ENCODE measurements at places on chromosomes 13 and 19.

GRCh38 chr13:102443249-102443648 lies 41.4 kb upstream of the FGF14 start:
- no peak for DNase-seq

DNA sequence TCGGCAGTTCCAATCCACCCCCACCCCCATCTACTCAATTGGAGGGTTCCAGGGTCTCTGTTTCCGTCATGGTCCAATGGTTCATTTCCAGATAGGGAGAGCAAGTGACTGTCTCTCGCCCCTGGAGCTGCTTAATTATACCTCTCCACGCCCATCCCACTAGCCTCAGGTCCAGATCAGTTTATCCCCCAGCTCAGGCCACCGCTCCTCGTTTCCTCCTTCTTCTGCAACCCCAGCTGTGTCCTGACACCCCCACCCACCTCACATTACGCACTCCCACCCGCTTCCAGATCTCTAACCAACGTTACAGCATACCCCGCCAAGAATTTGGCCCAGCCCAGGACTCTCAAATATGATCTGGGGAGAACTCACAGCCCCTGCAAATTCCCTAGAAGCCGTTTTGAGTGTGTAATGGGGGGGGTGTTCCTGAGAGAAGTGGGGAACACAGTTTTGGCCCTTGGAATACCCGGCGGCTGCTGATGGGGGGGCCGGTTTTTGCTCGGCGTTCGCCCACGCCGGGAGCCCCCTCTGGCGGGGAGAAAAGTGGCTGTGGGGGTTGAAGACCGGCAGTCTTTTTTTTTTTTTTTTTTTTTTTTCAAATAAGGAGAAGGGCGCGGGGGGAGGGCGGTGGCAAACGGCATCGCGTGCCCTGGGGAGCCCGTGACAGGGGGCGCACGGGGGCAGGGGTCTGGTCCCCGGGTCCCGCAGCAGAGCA lies 1.7 kb upstream of the PDE4A start:
- DNase-seq: no peak

- DNase-seq: no peak
Observed at GRCh38 chr19:4774136-4774535, 17.4 kb upstream of the FEM1A start.

DNA sequence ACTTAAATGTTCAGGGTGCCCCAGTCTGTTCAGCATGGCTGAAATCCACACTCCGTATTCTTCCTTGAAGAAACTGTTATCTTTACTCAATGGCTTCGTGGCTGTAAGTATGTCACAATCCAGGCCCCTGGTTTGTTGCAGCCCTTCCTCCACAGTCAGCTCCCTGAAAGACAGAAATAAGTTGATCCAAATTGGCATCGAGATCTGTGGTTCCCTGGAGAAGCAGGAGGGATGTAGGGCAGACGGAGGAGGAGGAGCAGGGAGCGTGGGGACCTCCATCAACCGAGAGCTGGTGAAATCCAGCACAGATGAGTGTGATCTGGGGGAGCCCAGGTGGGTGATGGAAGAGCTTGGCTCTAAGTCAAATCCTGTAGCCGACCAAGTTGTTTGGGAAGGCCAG lies 304 bp downstream of the TSPAN16 start:
- DNase-seq: no peak

GRCh38 chr19:41707502-41707812 lies 969 bp upstream of the CEACAM5 start:
- DNase-seq: no peak

GRCh38 chr13:26619358-26619757 lies 61.9 kb downstream of the WASF3 start:
- DNase-seq: no peak

- DNase-seq: no peak
Observed at GRCh38 chr13:39540929-39541605, 61.9 kb downstream of the LHFPL6 start.

DNA sequence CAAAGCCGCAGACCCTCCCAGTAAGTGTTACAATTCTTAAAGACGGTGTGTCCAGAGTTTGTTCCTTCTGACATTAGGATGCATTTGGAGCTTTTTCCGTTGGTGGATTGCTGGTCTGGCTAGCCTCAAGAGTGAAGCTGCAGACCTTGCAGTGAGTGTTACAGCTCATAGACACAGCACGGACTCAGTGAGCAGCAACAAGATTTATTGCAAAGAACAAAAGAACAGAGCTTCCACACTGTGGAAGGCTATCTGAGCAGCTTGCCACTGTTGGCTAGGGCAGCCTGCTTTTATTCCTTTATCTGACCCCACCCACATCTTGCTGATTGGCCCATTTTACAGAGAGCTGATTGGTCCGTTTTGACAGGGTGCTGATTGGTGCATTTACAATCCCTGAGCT lies 242.8 kb upstream of the SGCG start:
- DNase-seq: no peak

- peak; percentile 86 for DNase-seq
Observed at GRCh38 chr13:39765801-39766463, 110.5 kb downstream of the COG6 start.

- no peak for DNase-seq
Observed at GRCh38 chr13:71677124-71677523, 189.9 kb downstream of the DACH1 start.

DNA sequence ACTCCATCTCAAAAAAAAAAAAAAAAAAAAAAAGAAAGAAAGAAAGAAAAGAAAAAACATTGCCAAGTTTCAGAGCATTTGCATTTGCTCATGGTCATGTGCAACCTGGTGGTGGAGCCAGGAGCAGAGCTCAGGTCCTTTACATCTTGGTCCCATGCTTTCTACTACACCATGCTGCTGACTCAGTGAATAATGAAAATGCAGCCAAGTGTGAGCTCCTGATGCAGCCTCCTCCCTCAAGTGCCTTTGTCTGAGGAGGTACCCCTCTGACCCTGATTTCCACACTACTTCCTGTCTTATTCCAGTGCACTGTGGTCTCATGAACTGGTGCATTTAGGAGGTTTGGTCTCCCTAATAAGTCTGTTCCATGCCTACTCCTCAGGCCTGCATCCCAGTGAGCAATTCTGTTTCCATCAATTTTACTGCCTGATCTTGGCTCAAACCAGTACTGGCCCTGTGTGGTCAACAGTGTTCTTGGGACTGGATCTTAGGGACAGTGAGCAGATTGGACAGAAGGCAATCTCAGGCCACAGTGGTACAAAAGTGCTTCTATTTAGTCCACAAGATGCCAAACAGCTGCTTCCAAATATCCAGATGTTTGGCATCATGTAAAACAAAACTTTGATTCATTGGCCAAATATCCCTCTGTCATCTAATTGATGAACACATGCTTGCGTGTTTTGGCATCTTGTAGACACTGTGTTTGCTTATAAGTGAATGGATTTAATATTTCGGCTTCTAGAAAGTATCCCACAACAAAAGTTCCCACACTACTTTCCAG lies 28.8 kb upstream of the LRCH1 start:
- no peak for DNase-seq

DNA sequence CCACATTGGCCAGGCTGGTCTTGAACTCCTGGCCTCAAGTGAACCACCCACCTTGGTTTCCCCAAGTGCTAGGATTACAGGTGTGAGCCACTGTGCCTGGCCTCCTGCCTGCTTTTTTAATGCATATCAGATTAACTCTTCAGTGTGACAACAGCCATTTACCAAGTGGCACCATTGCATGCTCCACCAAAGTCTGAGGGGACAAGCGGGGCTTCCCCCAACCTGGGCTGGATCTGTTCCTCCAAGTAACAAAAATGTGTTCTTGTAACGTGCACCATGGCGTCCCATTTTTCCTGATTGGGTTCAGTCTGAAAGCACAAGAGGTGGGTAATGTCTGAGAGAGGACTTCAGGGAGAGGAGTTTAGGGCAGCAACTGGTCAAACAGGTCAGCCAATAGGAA lies 77.8 kb downstream of the TEX29 start:
- DNase-seq: no peak

GRCh38 chr19:38433268-38433733 lies at the start of gene RYR1:
TSS of gene RYR1 (plus strand) at chr19:38433691. CDS start at chr19:38433830, 139 bp downstream.
- no peak for DNase-seq

GRCh38 chr19:46718157-46718933 lies 1.4 kb upstream of the PRKD2 start:
- no peak for DNase-seq

DNA sequence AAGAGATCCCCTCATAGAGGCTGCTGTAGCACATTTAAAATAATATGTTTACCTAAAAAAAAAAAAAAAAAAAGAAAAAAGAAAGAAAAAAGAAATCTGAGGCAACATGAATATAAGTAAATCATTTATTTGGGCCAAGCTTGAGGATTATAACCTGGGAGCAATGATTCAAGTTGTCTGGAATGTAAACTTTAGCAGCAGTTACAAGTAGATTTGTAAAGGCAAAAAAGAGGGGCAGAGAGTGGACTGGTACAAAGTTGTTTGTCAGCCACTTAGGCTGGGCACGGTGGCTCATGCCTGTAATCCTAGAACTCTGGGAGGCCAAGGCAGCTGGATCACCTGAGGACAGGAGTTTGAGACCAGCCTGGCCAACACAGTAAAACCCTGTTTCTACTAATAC lies 11.3 kb downstream of the ZNF43 start:
- no peak for DNase-seq

DNA sequence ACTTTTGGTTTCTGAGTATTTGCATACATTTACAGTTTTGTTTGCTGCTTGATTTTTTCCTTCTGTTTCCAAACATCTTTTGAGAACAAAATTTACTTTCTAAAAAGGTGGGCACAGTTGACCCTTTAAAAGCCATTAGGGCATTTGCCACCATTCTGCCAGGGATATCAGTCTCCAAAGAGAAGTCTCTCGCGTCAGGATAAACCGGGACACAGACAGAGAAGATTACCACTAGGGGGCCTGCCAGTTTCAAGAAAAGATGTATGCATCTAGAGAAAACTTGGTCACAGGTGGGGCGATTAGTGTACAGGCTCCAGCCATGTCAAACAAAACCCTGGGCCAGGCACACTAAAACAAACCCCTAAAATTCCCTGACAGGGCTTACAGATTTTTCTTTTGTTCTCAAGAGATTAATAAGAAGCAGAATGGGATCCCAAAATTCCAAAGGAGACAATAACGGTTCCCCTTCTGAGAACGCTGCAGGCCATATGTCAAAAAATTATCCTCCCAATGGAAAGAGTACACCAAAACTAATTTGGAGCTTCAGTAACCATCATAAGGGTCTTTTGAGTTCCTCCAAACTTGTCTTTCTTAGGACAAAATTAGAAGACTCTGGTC lies 10.7 kb upstream of the PABPC3 start:
- DNase-seq: no peak

- DNase-seq: peak; percentile 97
Observed at GRCh38 chr13:112990783-112991182, 21.8 kb downstream of the MCF2L start.

- no peak for DNase-seq
Observed at GRCh38 chr13:98972627-98973026, 5.2 kb downstream of the DOCK9 start.

DNA sequence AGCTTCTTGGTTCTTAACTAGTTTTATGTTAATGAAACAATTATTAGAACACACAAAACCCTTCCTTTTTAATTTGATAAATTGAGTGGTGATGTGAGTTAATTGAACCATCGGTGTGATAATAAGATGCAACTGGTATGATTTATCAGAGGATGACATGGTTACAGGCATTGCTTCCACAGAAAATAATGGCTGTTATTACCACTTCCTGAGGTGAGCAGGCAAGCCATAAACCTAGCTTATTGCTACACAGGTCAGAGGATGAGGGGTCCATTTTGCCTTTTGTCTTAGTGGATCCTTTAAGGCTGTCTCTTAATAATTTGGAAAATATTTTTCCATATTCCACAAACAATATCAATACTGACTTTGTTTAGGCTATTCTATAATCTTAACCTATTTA lies 226.6 kb upstream of the EDNRB start:
- DNase-seq: no peak

DNA sequence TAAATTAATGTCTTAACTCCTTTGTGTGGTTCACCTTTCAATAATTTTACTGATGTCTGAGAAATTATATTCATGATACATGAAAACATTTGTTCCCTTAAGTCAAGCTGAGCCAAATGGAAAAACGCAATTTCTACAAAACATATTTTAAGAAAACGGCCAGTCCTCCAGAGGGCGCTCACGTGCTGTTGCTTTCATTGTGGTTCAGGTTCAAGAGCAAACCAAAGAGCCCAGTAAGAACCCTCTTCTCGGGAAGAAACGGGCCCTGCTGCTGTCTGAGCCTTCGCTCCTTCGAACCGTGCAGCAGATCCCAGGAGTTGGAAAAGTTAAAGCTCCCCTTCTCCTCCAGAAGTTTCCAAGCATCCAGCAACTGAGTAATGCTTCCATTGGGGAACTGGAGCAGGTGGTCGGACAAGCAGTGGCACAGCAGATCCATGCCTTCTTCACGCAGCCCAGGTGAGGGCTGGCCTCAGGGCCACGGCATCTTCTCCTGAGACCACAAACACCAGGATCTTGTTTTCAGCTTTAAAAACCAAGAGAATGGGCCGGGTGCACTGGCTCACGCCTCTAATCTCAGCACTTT lies 4.3 kb downstream of the FAAP24 start:
- DNase-seq: peak; percentile 44

GRCh38 chr13:71499944-71500514 lies 367.0 kb downstream of the DACH1 start:
- DNase-seq: no peak

- no peak for DNase-seq
Observed at GRCh38 chr13:83975655-83976165, 93.4 kb upstream of the SLITRK1 start.

DNA sequence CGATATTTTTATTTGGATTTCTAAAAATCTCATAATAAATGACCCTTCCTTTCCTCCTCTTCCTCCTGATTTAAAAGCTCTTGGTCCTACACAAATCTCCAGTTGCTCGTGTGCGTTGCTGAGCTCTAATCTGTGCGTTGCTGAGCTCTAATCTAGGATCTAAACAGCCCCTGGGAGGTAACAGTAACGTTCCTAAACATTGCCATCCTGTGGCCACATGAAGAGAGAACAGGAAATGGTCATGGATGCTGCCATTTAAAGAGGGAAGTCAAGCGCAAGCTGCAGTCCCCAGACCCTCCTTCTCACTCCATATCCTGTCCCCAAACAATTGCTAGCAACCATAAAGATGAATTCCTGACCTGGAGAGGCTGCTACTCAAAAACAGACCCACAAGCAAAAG lies 170.8 kb downstream of the NUFIP1 start:
- no peak for DNase-seq

DNA sequence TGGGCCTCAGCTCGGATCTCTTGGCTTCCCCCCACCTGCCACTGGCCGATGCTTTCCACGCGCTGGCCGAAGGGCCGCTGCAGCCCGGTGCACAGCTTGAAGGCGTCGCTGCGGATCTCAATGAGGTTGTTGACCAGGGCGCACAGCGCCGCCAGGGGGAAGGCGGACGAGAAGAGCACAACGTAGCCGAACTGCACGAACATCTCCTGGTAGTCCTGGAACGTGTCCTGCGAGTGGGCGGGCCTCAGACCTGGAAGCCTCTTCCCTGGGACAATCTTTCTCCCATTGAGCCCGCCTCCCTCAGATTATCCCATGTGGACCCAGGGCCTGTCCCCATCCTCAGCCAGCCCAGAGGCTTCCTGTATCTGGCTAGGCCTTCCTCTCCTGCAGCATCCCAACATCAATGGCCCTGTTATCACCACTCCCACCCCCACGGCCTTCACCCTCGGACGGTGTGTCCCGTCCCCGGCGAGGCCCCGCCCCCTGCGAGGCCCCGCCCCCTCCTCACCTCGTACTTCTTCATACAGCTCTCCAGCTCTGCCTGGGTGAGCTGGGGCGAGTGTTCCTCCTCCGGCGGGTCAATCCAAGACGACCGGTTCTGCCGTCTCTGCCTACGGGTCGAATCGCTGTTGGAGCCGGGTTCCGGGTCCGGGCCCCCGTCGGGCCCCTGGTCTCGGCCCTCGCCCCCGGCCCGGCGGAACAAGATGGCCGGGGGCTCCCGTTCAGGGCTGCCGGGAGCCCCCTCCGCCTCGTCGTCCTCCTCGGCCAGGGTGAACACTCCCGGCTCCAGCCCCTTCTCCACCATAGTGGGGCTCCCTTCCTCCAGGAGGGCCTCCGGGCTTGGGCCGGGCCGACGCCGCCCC lies 6.8 kb downstream of the ANO8 start:
- peak; percentile 33 for DNase-seq

All from NCI-H1105 (cell line).